ENCODE measurements at places on chromosomes 2 and 18. TPM values are rescaled to one million over a fixed set of nuclear protein-coding genes. Genes with fewer than 3 reads are reported as not detected.

GRCh38 chr2:182302174-182302573 lies 124.7 kb downstream of the PDE1A start:
- DNase-seq, result peak; percentile 78

DNA sequence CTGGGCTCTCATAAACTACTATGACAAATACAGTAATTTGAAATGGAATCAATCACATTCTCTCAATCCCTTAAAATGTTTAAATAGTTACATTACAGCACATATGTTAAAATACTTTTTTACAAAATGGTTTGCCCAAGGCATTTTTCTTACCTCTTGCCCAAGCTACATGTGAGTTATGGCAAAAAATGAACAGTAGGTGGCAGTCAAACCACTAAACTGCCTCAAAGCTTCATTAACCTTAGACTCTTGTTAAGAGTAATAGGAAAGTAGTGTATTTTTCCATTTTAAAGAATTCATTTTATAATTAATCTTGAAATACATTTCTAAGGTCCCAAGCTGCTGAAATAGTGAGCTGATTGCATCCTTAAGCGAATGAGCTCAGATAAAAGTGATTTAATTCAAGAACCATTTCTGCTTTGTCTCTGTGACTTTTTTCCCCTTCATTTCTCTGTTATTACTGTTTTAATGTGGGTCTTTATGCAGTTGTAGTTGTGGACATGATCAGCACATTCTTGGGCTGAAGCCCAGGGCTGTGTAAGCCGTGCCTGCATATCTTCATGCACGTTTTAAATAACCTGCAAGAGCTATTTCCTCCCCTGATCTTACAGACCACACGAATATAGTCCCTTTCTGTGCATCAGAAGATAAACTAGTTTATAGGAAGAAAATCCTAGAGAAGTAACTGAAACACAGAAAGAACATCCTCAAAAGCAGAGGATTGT lies 311.8 kb downstream of the LNPK start:
- peak; percentile 79 for DNase-seq

GRCh38 chr18:23573626-23574431 lies 12.5 kb downstream of the NPC1 start:
- DNase-seq, result peak; percentile 88

DNA sequence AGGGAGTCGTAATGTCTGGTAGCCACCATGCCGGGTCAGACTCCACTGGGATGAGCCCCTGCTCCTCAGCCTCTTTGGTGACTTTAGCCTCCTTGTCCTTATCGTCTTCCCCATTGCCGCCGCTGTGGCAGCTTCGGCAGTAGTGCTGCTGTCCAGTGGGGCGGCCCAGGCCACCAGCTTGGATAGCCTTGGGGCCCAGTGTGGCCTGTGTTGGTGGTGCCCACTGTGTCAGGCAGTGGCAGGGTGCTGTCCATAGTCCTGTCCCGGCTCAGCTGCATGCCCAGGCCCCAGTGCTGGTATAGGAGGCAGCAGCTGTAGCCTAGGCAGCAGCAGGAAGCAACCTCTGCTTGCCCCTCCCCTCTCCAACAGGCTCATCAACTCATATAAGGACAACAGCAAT lies 197.1 kb upstream of the RAB12 start:
- no peak for DNase-seq

DNA sequence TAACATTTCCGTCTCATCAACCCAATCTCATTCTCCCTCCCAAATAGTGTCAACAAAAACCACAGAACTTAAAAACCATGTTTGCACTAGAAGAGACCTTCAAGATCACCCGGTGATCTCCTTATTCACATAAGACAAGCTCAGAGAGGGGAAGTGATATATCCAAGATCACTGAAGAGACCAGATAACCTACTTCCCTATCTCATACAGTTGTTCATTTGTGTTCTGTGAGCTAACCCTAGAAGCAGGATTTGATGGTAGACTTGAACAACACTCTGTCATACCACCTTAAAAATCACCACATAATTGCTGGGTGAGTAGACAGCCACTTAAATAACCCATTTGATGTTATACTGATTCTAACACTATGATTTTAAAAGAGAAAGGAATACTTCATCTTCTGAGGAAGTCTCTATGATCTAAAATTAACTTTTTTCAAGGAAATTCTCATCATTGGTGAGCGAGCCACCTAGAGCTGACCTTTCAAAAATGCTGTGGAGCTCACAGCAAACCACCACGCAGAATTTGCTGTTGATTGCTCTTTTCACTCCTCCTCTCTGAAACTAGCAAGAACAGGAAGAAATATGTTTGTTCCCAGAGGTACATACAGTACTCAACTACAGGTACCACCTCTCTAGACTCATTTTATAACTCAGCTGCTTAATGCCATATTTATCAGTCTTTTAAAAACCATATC lies 15.1 kb downstream of the AAK1 start:
- no peak for DNase-seq

SH3BP4 gene
- total RNA-seq, result 115 TPM

KLHL14 gene
- not detected for total RNA-seq

CYS1 gene
- total RNA-seq, result 1.6 TPM

SPDYA gene
- 1.3 TPM for total RNA-seq

C1GALT1C1L gene
- 1.3 TPM for total RNA-seq

CHRNG gene
- total RNA-seq, result not detected

KCNS3 gene
- total RNA-seq, result 7.4 TPM

EMILIN1 gene
- 160 TPM for total RNA-seq
